ENCODE measurements at places on chromosomes 11 and 22.

- no peak for DNase-seq
Observed at GRCh38 chr11:70111269-70112016, 33.3 kb downstream of the ANO1 start.

DNA sequence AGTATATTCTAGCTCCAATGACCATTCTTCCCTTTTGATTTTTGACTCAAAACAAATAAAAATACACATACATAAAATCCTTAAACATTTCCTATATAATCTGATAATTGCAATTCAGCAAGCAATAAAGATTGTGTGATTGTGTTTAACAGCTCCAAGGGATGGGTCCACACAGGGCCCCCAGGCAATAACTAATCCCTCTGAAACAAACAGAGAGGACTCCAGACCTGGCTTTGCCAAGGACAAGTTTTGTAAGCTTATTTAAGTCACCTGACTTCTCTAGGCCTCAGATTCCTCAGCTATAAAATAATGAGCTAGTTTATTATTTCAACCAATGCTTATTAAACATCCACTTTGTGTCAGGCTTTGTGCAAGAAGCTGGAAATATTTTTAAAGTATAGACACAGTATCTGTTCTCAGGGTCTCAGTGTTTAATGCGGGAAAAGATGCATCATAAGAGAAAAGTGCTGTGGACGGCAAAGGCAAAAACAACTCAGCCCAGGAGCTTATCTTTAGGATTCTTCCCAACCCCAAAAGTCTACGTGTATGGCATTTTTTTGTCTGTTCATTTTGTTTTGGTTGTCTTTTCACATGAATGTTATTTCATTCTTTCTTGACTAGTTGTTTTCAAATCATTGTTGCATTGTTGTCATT lies 20.1 kb downstream of the FZD4 start:
- DNase-seq = no peak

DNA sequence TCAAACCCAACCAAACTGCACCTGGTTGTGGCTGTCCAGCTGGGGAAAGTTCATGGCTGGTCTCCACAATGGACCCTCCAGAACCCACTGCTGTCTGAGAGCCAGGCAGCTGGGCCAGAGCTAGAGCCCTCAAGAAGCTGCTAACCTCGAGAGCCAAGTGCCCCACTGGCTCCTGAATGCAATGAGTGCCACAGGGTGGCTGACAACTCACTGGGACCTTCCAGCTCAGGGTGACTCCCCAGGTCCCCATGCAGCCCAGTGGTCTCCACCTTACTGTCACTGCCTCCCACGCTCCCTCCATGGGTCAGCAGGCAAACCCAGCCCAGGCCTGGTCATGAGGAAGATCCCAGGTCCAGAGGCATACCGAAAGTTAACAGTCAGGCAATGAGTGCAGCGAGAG lies 8.0 kb upstream of the CHST1 start:
- no peak for DNase-seq

DNA sequence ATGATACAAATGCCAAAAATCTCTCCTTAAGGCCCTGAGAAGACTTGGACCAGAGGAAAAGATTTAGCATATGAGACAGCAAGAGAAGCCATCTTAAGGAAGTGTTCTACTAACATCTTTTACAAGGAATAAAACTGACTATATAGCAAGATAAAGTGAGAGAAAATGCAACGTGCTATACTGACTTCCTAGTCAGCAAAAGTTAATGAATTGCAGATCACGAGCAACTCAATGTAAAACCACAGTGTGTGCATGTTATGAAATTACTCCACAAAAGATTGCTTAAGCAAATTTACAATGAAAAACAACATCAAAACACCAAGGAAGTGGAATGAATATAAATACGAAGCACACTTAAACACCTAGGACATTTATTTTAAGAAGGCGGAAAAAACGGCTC lies 187.5 kb downstream of the CADM1 start:
- no peak for DNase-seq

GRCh38 chr11:75272391-75272790 lies 31.8 kb downstream of the TPBGL start:
- DNase-seq = no peak

- no peak for DNase-seq
Observed at GRCh38 chr11:32033491-32033890, 57.4 kb upstream of the RCN1 start.

DNA sequence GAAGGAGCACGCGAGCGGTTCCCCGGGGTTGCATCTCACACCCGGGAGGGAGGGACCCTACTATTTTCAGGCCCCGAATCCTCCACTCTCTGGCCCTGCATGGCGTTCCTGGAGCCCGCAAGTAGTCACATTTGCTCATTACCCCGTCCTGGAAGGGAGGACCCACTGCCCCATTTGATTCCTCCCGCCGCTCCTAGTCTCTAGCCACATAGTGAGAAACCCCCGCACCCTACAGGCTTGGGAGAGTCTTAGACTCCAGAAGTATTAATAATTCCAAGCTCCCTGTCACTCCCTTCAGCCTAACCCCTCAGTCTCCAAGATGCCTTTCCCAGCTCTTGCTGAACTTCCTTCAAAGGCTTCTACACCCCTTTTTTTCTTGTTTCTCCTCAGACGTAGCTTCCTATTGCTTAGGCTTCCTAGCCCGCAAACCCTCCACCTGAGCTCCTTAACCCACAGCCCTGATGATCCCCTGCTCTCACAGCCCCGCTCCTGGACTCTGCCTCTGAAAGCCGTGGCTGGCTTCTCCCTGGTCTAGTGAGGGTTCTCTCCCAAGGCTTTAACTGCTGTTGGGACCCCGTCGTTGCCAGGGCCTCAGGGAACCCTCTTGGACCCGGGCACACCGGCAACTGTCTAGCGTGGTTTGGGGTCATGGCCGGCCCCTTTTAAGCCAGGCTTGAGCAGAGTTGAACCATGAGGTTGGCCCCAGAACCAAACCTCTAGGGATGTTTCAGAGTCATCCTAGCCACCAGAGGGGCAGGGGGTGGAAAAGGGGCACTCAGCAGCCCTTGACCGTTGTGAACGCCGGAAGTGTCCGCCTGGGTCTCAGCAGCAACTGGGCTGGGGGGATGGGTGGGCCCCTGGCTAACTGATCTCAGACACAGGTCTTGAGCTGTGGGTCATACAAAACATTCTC lies 862 bp downstream of the GGA1 start:
- DNase-seq = no peak

- no peak for DNase-seq
Observed at GRCh38 chr22:25741692-25742626, at the start of gene MYO18B. MYO18B (plus strand) TSS chr22:25742188; CDS start chr22:25761093, 18,905 bp downstream.

DNA sequence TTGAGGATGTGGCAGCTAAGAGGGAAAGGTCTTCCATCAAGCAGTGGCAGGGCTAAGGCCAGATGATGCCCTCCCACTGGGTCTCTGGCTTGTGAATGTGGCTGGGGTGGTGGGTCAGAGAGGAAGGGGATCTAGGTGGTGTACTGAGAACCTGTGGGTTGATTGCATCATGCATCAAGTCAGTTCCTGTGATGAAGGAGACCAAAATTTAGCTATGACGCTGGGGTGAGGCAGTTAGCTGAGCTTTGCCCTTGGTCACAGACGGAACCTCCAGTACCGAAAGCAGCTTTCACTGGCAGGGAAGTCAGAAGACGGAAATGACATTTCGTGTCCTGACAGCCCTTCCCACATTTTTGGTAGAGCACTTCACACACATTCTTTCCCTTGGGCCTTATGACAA lies 20.7 kb downstream of the ATG16L2 start:
- no peak for DNase-seq

DNA sequence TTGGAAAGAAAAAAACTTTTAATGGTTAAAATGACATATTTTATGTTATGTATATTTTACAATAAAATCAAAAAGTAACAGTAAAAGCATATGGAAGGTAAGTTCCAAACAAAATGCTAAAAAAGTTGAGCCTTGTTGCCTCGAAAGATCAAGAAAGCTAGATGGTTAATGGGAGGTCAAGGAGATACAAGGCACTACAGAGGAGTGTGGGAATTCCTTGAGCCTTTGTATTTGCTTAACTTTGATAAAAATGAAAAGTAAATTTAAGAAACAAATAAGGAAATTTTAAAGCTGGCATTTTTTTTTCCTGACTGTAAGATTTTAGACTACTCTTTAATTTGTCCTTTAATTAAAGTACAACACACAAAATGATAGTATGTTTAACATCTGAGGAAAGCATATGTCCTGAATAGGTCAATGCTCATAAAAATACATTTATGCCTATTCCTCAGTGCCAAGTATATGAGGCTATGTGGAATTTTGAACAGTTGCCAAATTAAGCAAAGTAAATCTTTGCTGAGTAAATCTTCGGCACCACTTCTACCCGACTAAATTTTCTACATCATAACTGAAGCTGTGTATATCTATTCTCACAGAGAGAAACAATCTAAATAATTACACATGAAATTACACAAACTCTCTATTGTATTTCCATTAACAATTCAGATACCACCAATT lies 108.8 kb downstream of the TTC28 start:
- DNase-seq = no peak

Measured in activated naive CD4-positive, alpha-beta T cell (primary cell).